ENCODE measurements at places on chromosomes 5 and 9.

DNA sequence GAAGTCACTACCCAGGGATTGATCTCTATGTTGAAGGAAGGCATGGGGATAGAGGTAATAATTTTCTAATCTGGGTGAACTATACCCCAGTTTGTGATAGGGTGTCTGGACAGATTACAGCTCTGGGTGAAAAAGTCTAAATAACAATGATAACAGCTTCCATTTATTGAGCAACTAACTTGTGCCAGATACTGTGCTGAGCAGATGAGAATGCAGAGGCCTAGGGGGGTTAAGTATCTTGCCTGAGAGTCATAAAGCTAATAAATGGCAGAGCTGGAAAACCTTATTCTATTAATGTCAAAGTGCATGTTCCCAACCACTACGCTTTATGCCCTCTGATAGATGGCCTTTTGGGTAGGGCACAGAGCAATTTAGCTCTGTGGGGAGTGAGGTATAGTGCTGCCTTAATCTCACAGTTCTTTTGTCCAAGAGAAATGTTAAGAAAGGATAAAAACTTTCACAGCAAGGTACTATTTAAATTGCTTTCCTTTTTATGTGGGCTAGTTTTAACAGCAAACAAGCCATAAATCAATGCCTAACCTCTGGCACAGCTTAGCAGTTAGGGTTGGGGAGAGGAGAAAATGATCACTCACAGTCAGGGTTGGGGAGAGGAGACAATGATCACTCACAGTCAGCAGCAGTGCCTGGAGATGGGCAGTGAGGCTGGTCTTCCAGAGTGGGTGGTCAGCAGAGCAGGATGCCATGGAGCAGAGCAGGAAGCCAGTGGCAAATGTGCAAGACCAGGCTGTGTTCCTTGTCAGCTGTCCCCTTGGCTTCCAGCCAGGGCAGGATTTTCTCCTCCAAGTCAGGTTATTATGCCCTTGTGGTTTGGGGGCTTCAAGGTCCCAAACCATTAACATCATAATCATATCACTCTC is 187.0 kb downstream of the CARTPT start:
- DNase-seq: no peak

DNA sequence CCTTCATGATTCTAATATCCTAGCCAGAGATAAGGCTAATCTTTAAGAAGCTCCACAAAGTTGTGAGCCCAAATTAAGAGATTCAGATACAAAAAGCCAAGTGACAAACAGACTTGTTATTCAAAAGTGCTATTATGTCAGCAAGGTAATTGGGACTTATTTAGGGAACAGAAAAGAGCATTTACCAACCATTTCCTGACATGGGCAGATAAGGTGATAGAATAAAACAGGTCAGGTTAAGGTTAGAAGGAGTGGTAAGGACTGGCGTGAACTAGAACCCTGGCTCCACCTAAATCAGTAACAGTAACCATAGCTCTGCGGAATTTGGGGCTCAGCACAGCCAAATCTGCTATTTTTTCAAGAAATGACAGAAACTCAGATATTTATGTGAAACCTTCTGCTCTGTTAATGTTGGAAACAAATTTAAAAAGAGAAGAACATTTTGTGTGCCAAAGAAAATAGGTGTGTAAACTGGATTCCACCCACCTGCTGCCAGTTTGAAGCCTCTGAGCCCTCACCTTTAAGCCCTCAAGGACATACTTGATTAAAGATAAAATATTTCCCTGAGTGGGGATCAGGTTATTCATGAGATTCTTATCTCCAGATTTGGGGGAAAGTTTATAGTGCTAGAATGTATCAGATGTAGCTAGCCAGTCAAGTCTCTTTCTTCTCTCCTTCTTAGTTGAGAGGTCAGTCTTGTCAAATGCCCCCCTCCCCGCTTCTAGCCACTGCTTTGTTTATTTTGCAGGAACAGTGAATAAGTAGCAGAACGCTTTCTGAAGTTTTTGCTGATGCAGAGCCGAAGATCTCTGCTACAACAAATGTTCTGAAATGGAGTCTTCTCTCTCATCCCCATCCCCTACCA is 10.2 kb upstream of the ERMP1 start:
- no peak for DNase-seq

GRCh38 chr5:77232574-77233358 is 22.3 kb downstream of the PDE8B start:
- DNase-seq: no peak

DNA sequence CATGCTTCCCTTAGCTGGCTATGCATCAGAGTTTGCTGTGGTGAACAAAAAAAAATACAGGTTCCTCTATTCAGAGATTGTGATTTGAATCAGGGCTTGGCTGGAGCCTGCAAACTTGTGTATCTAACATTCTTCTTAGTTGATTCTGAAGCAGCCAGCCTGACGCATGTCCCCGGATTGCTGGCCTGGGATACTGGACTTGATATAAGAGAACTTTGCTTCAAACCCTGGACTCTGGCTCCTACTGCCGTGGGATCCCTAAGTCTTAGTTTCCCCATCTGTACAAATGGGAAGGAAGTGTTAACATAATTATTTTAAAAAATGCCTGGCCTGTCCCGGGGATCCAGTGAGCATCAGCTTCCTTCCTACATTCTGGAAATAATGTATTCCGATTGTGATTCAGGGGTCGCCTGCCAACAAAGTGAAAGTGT is 292.8 kb downstream of the ARHGEF28 start:
- no peak for DNase-seq

- no peak for DNase-seq
Measured at GRCh38 chr9:70805949-70806348, 315.5 kb downstream of the TRPM3 start.

Measured in epithelial cell of esophagus (primary cell).